Erythroblast (primary cell): ENCODE measurements at places on chromosomes 5 and 9.

DNA sequence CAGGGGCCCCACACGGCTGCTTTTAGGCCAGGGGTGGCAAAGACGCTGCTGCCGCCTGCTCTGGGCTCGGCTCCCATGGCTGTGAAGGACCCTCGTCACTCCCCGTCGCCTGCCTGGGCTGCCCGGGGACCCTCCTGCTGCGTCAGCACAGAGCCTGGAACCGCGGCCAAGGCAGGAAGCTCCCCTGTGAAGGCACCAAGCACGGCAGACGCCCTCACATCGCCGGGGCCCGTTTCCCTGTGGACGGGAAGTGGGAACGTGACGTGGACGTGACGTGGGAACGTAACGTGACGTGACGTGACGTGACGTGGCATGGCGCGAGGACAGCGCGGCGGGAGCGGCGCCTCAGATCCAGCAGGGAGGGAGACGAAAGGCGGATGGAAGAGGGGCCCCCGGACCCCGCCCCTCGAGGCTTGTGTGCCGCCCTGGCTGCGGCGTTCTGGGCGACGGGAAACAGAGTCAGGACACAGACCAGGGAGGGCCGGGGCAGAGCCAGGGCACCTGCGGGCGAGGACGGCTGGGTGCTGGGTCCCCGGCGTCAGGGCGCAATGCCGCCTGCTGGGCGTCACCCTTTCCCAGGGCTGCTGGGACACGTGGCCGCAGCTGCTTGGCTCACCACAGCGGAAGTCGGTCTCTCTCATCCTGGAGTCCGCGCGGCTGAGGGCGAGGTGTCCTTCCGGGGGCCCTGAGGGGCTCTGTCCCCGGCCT lies 53.1 kb downstream of the MRPL36 start:
- DNase-seq, result no peak

DNA sequence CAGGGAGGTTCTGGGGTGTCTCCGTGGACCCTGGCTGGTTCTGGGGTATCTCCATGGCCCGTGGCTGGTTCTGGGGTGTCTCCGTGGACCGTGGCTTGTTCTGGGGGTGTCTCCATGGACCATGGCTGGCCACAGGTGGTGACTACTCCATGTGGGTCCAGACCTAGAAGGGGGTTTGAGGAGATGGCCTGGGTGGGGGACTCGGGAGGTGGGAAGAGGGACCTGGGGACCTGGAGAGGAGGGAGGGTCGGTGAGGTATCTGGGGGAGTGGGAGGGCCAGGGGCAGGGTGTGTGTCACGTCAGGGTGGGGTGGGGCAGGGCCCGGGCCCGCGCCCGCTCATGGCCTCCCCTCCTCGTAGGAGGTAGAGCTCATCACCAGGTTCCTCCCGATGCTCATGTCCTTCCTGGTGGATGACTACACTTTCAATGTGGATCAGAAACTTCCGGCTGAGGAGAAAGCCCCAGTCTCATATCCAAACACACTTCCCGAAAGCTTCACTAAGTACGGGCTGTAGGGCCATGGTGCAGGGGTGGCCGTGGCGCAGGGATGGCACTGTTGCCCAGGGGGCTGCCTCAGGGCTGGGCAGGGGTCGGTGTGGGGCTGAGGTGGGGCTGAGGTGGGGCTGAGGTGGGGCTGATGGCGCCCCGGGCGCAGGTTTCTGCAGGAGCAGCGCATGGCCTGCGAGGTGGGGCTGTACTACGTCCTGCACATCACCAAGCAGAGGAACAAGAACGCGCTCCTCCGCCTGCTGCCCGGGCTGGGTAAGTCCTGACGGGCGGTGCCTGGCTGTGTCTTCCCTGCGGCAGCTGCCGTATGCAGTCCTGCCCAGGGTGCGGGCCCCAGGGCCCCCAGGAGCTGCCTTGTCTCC lies 10.7 kb upstream of the TOR4A start:
- DNase-seq, result no peak

DNA sequence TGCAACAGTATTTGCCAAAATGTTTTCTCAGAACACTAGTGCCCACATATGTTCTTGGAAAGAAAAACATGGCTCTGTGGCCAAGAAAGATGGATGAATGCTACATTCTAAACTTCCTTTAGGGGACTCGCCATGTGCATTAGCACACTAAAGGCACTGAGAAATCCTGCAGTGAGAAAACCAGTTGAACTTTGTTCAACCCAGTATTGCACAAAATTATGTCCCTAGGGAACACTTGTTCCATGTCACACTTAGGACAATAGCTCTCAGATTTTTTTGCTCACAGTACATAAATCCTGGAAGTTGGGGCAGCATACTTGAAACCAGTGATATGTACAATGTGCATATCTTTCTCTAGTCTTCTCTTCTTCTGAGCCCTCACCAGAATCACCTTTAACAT lies 96.6 kb downstream of the ADRB2 start:
- no peak for DNase-seq

DNA sequence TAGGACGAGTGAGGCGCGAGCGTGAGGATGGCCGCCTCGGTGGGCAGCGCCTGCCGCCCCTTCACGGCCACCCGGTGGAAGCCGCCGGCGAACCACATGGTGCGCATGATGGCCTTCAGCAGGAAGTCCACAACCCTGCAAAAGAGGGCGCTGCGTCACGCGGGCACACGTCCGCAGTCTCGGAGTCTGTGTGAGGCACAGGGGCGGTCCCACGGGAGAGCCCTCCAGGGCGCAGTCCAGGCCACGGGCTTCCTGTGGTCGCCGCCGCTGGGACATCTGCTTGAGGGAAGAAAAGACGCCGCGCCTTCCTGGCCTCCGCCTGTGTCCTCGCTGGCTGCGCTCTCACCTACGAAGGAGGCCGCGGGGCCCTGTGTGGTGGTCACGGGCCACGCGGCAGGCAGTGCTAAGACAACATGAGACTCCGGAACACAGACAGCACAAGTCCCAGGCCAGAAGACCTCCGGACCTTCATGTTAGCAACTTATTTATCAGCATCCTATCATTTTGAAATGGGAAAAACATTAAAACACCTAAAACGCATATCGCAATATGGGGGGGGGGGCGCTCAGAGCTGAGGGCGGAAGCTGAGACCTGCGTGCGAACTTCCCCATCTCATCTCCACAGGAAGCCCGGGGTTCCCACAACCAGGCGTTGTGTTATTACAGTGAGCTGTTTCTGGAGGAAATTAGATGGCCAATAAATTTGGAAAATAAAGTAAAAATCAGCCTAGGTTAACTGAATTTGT lies 28.8 kb downstream of the LPCAT1 start:
- no peak for DNase-seq

- no peak for DNase-seq
These were observed 1770.8 kb upstream of the CDH9 start for GRCh38 chr5:28808967-28809810.

DNA sequence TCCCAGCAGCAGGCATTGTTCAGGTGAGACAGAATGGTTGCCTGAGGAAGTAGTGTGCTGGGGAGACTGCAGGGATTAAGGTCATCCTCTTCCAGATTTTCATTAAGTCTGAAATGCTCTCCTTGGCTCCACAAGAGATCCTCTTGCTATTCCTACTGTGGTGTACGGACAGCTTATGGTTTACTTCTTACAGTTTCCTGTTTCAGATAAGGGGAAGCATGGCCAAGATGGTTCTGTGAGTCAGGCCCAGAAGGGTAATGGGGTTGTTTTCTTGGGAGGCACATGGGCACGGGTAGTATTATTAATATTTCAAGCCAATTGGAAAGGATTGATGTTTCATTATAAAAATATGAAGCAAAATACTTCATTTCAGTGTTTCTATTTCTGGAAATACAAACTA lies 42.9 kb downstream of the GLRX start:
- DNase-seq, result no peak

DNA sequence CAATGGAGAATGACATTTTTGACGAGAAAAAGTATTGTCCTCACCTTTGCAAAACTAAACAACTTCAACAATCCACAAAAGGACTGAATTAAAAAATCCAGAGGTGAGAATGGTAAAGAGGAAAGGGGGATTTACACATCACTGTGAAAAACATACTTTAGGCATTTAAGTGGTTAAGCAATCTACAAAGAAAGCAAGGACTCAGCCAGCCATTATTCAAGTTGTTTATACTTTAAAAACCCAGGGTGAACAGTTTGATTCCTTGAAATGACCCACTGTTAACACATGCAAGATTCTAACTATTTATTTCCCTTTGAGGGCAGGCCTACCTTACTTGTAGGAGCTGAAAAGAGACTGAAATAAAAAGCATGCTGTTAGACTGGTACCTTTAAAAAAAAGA lies 29.3 kb downstream of the TUT7 start:
- DNase-seq, result no peak

DNA sequence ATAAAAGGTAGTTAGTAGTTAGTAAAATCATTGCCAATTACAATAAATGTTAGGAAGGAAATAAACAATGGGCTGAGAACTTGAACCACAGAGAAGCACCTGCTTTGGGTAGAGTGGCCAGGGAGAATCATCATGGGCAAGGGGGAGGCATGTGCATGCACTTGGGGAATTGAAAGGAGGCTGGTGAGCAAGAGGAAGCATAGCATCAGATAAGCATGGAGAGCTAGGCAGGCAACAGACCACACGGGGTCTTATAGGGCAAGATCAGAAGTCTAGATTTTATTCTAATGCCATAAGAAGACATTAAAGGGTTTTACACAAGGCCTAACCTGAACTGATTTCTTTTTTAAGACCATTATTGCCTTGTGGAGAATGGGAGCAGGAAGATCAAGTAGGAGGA lies 93.4 kb downstream of the PIP5K1B start:
- DNase-seq, result peak; percentile 14

- no peak for DNase-seq
These were observed 11.8 kb upstream of the FCN1 start for GRCh38 chr9:134929193-134930158.

DNA sequence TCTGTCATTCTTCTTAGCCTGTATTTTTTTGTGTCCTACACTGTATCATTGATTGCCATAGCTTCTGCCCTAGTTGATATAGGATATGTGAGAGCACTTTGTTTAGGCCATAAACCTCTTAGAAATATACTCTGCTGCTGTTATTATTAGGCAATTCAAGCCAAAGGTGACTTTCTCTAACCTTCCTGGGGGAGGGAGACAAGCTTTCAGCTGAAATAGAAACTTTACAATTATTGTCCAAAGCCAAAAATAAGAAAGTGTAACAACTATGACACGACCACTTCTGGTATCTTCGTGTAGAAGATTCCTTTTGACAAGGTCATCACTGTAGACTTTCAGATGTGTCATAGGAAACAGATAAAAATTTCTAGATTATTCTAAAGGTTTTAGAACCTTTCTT lies 12.2 kb upstream of the CSNK1A1 start:
- DNase-seq, result no peak

- DNase-seq, result peak; percentile 64
These were observed 5.4 kb upstream of the LCN15 start for GRCh38 chr9:136769710-136770191.

DNA sequence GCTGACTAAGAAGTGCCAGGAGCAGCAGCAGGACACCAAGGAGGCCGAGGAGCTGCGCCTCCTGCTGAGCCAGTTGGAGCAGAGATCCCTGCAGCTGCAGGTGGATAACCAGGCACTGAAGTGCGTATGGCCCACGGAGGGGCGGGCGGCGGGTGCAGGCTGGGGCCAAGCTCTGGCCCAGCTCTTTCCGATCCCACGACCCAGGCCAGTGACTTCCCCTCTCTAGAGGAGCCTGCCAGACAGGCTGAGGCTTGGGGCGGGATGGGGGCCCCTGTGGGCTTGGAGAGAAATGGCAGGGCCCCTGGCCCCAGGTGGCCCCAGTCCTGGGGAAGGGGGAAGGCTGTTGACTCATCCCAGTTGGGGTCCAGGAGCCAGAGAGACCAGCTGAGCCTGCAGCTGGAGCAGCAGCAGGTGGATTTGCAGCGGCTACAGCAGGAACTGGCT lies 3.6 kb downstream of the PTRH1 start:
- DNase-seq, result no peak

- no peak for DNase-seq
These were observed 787.4 kb upstream of the RGMB start for GRCh38 chr5:97986069-97986468.

DNA sequence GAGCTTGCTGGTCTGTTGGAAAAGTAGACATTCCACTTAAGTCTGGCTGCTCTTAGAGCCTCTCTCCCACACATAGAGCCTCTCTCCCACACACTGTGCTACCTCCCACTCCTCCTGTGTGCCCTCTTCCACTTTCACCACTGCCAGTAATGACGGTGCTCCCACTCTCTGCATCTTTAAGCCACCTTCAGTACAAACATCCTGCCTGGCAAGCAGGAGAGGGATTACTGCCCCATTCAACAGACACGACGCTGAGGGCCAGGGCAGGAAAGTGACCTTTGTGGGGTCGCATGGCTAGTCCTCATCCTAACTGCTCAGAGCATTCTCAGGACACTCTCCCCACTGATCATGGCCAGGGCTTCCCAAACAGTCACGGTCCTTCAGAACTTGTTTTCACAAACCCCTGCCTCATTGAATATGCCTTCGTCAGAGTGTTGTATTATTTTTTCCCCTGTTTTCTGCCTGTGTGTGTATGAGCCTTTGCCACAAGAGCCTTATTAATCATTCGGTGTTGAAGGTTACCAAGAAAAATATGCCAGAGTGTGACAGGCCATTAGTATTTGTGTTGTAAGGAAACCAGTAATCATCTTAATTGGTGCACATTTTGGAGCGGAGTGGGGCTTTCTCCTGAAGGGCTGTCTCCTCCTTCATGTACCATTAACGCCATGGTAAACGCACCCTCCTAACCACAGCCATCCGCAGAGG lies 87.1 kb upstream of the SAP30L start:
- DNase-seq, result no peak
